ENCODE measurements at places on chromosomes 12 and 14.

GRCh38 chr12:24407884-24408283, 458.4 kb upstream of the SOX5 start:
- no peak for DNase-seq

DNA sequence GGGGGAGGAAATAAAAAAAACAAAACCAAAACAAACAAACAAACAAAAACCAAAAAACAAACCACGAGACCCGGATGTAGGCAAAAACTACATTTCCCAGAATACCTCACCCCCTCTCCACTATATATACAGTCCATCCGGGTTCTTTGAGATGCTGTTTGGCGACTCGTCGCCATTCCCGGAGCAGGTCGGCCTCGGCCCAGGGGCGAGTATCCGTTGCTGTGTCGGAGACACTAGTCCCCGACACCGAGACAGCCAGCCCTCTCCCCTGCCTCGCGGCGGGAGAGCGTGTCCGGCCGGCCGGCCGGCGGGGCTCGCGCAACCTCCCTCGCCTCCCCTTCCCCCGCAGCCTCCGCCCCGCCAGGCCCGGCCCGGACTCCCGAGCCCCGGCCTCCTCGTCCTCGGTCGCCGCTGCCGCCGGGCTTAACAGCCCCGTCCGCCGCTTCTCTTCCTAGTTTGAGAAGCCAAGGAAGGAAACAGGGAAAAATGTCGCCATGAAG, at the start of gene RNF10:
Gene RNF10, plus strand, starts transcription at position 154 of the 500 bp plus-strand sequence. CDS start 456 bp downstream, outside the sequence.
- DNase-seq: peak; percentile 96

GRCh38 chr12:42691991-42692557, 102.5 kb upstream of the PRICKLE1 start:
- no peak for DNase-seq

DNA sequence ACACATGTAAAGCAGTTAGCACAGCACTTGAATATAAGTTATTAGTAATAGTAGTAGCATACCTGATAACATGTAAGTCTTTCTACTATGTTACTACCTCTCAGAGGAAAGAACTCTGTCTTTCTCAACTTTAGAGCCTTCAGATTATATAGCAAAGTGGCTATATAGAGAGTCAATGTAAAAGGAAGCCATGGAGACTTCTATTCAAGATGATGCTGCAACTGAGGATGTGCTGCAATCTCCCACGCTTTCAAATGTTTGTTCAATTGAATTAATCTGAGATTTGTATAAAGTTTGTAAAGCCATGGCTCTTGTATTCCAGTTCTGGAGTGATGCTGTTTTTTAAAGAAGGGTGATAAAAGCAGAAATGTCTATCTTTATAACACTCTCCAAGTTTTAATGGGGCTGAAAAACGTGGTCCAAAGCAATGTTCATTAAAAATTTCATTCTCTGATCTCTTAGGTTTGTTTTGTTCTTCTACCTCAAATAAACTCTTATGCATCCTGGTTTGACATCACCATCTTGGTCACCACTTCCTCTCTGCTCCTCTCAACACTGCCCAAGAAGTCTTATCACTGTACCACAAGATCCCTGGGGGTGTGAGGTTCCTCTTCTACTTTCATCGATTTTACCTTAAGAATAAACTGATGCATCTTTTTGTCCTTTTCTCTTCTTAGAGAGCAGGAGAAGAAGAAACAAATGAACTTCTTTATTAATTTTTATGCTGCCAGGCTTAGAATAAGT, 40.6 kb downstream of the C12orf42 start:
- no peak for DNase-seq

GRCh38 chr12:56224954-56225353, 812 bp downstream of the NABP2 start:
- no peak for DNase-seq

DNA sequence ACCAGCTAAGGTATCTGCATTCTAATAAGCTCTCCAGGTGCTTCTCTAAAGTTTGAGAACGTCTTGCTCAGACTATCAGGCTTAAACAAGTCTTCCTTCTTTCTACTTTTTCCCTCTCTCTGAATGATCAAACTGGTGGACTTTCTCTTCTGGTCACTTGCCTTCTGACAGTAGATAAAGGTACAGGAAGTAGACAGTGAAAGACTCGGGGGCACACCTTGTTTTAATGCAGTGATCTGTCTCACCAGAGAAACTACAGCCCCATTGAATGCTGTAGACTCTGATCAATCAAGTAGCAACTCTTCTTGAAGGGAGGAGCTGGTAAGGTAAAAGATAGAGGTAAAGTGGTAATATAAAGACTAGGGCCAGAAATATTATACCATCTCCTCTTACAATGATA, 48.1 kb upstream of the ATXN7L3B start:
- no peak for DNase-seq

GRCh38 chr12:19842116-19842515, 402.8 kb downstream of the AEBP2 start:
- DNase-seq: no peak

GRCh38 chr14:51202914-51203665, 37.0 kb upstream of the TMX1 start:
- DNase-seq: peak; percentile 20

DNA sequence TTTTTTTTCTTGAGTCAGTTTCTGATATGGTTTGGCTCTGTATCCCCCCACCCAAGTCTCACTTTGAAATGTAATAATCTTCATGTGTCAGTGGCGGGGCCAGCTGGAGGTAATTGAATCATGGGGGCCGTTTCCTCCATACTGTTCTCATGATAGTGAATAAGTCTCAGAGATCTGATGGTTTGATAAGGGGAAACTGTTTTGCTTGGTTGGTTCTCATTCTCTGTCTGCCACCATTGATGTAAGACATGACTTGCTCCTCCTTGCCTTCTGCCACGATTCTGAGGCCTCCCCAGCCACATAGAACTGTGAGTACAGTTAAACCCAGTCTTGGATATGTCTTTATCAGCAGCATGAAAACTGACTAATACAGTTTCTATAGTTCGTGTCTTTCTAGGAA, 42.9 kb downstream of the WNK1 start:
- DNase-seq: no peak

DNA sequence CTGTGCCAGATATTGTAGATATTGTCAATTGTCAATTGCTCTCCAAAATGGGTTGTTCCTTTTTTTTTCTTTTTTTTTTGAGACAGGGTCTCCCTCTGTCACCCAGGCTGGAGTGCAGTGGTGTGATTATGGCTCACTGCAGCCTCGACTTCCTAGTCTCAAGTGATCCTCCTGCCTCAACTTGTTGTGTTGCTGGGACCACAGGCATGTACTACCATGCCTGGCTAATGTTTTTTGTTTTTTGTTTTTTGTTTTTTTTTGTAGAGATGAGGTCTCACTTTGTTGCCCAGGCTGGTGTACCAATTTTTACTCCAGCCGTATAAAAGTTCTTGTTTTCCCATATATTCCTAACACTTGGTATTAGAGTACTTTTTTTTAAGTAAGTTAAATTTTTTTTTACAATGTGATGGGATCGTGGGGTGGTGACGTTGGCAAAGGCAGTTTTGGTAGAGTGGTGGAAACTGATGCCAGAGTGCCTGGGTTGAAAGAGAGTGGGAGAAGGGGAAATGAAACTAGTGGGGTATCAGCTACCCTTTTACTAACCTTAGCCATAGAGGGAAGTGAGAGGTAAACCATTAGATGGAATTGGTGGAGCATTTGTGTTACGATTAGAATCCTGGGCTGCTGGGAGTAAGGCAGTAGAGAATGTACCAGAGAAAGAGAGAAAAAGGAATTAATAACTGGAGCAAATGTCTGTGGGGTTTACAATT, 33.0 kb upstream of the CFAP54 start:
- peak; percentile 32 for DNase-seq

GRCh38 chr14:55052269-55052930, 953 bp downstream of the MAPK1IP1L start:
- no peak for DNase-seq

DNA sequence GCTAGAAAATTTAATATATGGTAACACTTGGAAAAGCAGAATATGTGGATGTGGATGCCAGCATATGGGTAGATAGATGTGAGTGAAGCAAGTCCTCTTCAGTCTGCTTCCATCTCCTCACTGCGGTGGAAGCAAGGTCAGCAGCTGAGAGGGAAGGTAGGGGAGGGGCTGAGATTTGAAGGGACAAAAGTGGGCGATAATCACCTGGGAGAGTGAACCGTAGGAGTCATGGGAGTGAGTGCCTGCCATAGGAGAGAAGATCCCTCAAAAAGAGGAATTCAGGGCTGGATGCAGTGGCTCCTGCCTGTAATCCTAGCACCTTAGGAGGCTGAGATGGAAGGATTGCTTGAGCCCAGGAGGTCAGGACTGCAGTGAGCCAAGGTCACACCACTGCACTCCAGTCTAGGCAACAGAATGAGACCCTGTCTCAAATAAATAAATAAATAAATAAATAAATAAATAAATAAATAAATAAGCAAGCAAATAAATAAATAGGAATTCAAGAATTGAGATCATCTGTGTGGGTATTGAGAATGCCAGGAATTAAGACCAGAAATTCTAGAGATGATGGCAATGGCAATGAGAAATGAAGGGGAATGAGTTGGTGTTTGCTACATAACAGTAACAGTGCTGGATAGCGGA, 123.4 kb downstream of the BICD1 start:
- no peak for DNase-seq
